ENCODE measurements at places on chromosomes 5 and 9.

DNA sequence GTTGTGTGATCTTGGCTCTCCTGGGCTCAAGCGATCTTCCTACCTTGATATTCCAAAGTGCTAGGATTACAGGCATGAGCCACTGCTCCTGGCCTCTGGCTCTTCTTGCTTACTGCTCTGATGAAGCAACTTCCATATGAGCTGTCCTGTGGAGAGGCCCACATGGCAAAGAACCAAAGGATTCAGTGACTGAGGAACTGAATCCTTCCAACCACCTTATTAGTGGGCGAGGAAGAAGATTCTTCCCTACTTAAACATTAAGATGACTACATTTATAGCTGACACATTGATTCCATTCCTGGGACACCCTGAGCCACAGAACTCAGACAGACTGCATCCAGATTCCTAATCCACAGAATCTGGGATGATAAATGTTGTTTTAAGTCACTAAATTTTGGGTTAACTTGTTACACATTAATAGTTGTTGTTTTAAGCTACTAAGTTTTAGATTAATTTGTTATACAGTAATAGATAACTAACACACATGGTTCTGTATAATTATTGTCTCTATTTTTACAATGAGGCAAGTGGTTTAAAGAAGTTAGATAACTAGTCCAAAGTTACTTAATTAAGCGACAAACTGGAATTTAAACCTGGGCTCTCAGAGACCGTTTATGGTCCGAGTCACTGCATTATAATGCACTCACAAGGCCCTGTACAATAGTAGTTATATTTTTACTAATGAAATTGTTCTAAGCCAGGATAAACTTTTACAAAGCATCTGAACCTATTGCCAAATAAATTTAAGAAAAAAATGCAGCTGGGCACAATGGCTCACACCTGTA lies 16.7 kb upstream of the SLCO4C1 start:
- DNase-seq = no peak

GRCh38 chr5:110785356-110785755 lies 46.5 kb downstream of the SLC25A46 start:
- DNase-seq = no peak

DNA sequence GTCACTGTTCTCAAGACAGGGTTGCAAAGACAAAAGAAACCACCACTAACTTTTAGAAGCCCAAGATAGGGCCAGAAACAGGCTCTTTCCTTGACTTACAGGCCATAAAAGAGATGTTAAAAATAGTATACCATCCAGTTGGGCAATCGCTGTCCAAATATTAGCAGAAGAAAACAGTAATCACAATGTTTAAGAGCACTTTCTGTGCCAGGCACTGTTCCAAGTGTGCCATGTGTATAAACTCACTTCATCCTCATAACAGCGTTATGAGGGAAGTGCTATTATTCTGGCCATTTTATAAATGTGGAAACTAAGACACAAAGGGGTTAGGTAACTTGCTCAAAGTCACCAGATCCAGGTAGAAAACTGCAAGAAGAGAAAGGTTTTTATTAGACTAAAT lies 111.7 kb downstream of the KCNN2 start:
- no peak for DNase-seq

DNA sequence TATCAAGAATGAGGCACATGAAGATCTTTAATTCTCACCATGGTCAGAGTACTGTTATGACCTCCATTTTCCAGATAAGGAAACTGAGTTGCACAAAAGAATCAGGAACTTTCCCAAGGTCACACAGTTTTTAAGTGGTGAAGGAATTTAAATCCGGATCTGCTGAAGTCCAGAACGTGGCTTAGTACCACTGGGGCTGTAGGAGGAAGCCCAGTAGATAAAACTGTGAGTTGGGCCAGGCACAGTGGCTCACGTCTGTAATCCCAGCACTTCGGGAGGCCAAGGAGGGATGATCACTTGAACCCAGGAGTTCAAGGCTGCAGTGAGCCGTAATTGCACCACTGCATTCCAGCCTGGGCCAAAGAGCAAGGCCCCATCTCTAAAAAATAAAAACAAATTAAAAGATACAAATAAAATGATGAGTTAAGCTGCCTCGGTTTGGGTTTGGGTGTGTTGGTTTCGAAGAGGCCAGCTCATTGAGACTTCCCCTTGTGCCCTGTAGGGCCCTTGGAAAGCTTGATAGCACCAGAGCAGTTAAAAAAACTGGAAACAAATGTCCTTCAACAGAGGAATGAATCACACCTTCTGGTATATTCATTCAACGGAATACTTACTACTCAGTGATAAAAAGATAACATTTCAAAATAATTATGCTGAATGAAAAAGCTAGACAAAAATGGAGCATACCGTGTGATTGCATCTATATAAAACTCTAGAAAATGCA lies 20.1 kb downstream of the ATOX1 start:
- DNase-seq = no peak

DNA sequence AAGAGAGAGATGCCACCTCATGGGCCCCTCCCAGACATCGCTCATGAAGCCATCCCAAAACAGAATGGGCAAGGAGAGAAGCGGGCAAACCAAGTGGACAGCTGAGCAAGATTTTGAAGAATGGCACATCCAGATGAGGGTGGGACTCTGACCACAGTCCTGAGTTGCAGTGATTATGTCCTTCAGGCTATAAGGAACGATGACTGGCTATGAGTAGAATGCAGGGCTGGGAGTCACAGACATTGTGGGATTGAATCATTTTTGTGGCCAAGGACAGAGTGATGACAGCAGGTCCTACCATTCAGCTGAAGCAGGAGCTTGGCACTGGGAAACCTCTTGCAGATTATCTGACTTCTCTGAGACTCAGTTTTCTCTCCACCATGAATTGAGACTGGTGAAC lies 245.7 kb upstream of the SLC30A5 start:
- no peak for DNase-seq

GRCh38 chr9:112112519-112112918 lies 62.6 kb downstream of the SUSD1 start:
- peak; percentile 69 for DNase-seq

DNA sequence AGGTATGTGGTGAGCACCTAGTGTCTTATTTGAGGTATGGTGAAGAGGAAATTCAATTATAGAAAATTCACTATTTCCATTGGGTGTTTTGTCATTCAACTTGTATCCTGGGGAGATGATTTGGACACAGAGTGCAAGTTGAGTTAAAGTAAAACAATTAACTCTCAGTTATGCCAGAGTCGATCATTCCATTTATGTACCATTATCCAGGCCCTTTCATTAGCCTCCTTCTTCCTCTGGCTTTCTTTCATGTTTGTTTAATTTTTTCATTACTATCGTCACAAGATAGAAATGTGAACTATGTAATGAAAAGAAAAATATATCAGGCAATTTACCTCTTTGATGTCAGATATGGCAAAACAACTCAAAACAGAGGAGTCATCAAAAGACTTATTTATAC lies 1347.2 kb upstream of the NUDT12 start:
- DNase-seq = no peak

DNA sequence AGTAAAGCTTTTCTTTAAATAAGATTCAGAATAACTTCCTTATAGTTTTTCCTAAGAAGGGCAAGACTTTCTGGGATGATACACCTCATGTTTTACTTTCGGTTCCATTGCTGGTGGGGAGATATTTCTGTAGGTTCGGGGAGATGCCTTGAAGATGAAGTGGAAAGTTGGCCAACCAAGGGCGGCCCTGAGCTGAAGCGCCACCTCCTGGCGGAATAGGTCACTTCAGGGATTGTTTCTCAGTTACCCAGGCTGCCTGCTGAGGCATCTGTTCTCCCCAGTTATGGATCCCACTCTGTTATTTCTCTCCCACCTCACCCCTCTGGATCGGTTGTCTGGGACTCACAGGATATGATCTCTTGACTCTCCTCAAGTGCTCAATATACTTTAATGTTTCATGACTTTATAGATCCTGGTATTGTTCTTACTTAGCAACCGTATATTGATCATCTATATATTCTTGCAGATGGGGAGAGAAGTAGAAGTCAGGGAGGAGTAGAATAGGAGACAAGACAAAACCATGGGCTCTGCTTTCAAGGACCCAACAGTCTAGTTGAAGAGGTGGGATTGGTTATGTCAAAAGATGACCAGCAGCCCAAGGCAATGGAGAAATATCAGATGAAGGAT lies 23.4 kb downstream of the MEGF10 start:
- peak; percentile 77 for DNase-seq
